CD4-positive, alpha-beta T cell treated with Interleukin-6 at 100 ng/mL for 8 hours (primary cell): ENCODE measurements at places on chromosomes 6 and 20.

DNA sequence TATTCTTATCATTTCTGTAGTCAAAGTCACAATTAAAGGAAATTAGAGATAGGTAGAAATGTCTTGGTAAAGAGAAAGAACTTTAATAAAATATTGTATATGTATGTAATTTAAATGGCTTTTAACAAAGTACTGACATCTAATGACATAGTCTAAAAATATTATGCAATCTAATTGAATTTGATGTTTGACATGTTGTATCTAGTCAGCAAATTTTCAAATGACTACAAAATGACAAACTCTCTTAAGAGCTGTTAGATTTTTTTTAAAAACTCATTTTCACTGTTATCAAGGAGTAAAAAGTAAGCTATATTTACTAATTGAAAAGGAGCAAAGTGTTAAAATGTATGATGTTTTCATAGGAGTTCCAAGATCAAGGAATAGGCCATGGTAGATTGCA lies 176.9 kb downstream of the MEI4 start:
- DNase-seq = no peak

- no peak for DNase-seq
Observed at GRCh38 chr6:13710552-13711323, 897 bp downstream of the RANBP9 start.

DNA sequence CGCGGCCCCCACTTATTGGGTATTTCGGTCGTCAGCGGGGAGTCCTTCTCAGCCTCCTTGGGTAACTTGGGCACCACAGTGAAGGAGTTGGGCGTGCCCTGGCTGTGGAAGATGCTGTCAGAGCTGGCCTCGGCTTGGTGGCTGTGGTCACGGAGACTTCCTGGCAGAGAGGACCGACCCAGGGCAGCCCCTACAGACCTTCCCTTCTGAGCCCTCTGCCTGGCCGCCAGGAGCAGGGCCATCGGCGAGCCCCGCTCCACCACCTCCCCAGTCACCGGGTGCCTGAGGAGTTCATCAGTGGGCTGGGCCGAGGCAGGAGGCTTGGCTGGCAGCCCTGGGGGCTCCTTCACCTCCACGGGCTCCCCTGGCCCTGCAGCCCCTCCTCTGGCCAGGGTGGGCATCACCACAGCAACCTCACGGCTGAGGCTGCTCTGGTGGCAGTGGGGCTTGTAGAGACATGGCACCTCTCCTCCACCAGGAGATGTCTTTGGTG lies 37.2 kb downstream of the C6orf132 start:
- no peak for DNase-seq

GRCh38 chr6:37369321-37370201 lies 15.8 kb downstream of the RNF8 start:
- DNase-seq = no peak

GRCh38 chr20:24453869-24454268 lies 15.6 kb upstream of the SYNDIG1 start:
- DNase-seq = no peak

DNA sequence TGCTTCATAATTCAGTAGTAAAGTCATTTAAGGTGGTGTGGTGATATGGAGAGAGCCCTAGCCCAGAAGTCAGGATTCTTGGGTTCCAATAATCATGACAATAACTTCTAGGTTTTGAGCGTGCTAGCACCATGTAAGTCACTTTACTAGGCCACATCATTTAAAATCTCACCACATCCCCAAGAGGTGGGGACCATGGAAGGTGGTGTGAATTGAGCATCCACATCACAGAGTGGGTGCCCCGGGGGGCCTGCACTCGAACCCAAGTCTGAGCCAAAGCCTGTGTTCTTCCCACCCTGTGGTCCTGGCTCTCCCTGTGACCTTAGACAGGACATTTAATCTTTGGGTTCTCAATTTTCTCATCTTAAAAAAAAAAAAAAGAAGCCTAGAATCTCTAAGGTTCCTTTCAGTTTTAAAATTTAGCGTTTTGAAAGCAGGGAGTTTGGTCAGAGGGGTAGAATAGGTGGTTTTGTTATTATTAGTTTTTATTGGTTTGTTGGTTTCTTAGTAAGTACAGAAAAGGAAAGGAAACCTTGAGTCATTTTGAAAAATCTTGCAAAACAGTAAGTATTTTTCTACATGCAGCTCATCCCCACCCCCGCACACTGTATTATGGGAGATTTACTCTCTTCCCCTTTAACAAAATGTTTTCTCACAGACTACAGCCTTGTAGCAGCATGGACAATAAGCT lies 26.4 kb downstream of the ARMC2 start:
- peak; percentile 41 for DNase-seq

DNA sequence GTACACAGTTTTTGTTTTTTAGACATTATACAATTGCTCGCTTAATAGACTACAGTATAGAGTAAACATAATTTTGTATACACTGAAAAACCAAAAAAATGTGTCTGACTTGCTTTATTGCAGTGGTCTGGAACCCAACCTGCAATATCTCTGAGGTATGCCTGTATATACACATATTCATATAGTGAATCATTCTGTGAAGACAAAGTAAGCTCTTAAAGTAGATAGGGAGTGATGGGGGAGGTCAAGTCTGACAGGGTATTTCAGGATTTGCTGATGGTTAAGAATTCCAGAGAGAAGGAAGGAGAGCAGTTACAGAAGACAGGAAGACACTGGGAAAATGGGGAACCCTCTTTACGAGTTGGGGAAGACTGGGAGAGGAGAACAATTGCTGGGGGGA lies 417.9 kb downstream of the CD109 start:
- no peak for DNase-seq

GRCh38 chr6:9458424-9458823 lies 956.5 kb downstream of the TFAP2A start:
- DNase-seq = no peak

DNA sequence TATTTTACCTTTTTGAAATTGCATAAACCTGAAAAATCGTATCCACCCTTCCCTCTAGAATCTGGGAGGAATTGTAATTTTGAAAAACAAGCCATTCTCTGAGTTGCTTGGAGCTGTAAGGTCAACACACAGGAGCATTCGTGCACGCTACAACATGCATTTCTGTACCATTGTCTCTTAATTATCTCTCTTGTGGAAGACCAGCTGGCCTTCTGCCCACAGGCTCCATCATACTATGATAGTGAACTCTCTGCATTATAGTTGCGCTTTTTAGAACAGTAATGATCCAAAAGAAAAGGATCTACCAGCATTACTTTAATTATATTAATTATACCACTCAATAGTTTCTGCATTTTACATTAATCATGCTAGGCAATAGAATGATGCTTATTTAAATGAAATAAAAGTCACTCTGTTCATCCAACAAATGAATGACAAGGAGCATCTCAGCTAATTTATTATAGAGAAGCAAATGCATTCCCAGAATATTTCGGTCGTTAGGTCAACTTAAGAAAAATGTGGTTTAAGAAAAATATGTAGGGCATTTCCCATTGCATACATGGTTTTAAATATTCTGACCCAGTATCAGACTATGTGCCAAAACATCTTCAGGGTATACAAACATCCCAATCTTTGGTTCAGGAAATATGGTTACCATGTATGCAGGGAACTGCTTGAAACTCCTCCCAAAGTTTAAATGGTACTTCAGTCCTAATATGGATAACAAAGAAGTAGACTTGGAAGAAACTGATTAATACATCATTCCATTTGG lies 263.5 kb downstream of the TFAP2A start:
- no peak for DNase-seq

GRCh38 chr6:134739299-134740026 lies 210.4 kb downstream of the ALDH8A1 start:
- no peak for DNase-seq

- DNase-seq = no peak
Observed at GRCh38 chr6:167560673-167561569, 236.0 kb downstream of the TTLL2 start.

DNA sequence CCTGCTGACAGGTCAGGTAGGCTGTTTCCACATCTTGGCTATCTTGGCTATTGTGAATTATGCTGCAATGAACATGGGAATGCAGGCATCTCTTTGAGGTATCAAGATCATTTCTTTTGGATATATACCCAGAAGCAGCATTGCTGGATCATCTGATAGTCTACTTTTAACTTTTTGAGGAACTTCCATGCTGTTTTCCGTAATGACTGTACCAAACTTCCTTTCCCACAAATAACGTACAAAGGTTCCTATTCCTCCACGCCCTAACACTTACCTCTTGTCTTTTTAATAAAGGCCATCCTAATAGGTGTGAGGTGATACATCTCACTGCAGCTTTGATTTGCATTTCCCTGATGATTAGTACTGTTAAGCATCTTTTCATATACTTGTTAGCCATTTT lies 338.7 kb upstream of the RUNX2 start:
- DNase-seq = no peak

DNA sequence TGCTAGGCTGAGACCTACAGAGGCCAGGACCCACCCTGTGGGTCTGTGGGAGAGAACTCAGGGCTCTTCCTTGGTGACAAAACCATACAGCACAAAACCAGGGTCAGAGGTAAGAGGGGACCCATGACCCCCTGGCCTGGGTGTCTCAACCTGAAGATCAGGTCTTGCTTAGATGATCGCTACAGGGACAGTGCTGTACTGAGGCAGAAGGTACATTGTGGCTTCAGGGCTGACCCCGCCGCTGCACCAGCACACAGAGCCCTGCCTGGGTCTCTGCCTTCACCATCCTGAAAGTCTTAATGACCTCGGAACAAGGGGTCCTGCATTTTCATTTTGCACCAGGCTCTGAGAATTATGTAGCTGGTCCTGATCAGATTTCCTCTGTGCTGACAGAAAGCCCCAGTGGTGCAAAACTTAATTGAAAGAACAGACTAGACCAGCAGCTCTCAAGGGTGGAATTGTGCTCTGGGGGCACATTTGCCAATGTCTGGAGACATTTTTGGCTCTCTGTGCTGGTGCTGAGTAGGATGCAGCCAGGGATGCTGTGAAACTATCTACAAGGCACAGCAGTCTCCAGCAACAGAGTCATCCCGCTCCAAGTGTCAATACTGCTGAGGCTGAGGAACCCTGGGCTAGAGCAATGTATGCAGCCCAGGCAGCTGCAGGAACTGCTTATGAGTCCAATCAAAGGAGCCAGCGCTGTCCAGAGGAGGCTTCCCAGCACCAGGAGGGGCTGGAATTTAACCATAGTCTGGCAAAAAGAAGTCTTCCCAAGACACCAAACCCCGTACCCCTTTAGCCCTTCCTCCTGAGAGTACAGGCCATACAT lies 254.9 kb downstream of the ERMARD start:
- DNase-seq = no peak

DNA sequence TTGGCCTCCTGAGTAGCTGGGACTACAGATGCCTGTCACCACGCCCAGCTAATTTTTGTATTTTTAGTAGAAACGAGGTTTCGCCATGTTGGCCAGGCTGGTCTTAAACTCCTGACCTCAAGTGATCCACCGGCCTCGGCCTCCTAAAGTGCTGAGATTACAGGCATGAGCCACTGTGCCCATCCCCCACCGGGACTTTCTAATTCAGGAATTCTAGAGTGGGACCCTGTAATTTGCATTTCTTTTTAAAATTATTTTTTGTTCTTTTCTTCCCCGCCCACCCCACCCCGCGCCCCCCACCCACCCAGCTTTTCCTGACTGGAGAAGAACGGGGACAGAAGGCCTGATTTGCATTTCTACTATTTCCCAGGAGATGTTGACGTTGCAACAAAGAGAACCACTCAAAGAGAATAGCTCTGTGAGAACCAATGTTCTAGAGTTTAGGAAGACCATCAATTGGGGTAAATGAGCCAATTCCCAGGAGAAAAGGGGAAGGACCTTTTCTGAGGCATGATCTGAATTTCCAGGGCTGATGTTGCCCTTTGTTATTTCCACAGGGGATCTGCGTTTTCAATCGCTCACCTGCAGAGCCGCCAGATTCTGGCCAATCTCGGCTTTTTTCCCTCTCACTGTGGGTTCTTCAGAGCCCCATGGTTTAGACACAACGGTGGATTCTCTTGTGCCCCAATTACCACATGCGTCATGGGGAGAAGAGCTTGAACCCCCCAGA lies 33.2 kb upstream of the TFAP2C start:
- DNase-seq = no peak

DNA sequence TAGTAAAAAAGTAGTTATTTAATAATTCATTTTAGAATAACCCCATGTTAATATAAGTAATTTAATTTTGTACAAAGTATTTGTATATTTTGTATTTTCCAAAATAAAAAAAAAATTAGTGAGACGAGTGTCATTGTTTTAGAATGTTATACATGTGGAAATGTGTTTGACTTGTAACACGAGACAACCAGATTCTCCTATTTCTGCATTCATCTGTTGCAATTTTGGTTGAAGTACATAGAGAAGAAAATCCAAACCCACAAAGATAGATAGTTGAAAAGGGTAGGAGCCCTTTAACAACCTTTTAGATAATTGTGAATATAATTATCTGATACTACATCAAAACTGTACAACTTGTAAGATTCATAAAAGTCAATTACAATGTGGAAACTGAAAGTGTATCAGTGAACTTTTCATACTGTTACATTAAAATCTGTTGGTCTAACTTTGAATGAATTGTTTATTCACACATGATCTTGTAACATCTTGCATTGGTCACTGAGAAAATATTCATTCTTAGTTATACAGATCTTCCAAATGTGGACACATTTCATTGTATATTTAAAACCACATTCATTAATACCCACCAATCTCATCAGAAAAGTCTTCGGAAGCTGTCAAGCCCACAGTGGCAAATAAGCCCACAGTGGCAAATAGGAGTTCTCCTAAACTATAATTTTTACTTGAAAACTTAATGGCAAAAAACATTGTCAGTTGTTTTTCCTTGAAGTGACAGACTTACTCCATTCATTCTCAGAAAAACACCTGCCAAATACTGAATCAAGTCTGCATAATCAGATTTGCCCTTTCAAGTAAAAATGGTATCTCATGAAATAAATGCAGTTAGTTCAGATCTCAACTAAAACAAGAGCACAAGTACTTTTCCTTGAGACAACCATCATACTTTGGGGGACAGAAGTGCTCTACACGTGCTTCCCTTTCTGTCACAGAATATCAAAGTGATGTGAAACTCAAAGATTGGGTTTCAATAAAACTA lies 52.8 kb downstream of the FKBP5 start:
- no peak for DNase-seq

DNA sequence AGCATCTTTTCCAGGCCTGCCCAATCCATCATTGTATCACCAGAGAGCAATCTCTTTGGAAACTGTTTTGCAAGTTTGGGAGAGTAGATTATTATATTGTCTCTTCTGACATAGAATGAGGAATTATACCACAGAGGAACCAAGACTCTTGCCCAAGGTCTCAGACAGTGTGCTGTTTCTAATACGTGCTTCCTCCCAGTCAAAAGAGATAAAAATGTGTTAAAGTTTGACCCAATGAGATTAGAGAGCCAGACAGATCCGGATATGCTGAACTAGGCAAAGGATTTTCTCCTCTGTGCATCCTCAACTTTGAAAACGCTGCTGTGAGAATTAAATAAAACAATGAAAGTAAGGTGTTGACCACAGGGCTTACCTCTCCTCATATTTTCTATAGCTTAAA lies 18.6 kb upstream of the NT5E start:
- no peak for DNase-seq
